ENCODE measurements at places on chromosomes 6 and 20. TPM values are rescaled to one million over a fixed set of nuclear protein-coding genes. Genes with fewer than 3 reads are reported as not detected.

The IRF4 gene
- total RNA-seq: not detected

The HSP90AB1 gene
- 428 TPM for total RNA-seq

The CGA gene
- not detected for total RNA-seq

The GLP1R gene
- not detected for total RNA-seq

The ARMH2 gene
- total RNA-seq: not detected

The PNPLA1 gene
- not detected for total RNA-seq

The MCM9 gene
- 11.6 TPM for total RNA-seq

The TCP11 gene
- 0.63 TPM for total RNA-seq

The POPDC3 gene
- total RNA-seq: 0.94 TPM

The RHAG gene
- 0.31 TPM for total RNA-seq

The C4A gene
- total RNA-seq: 20.7 TPM

The C6orf15 gene
- not detected for total RNA-seq

The SLC4A11 gene
- total RNA-seq: not detected

The PRL gene
- total RNA-seq: not detected

The TGM2 gene
- 4.4 TPM for total RNA-seq

The WFDC2 gene
- total RNA-seq: 4.4 TPM

The SYCP2 gene
- 5.3 TPM for total RNA-seq

The PNISR gene
- 289 TPM for total RNA-seq

The NKAIN4 gene
- 17.8 TPM for total RNA-seq

The SLC17A5 gene
- total RNA-seq: 27.9 TPM

The USP49 gene
- total RNA-seq: 24.4 TPM

The CCN5 gene
- total RNA-seq: not detected

The KIAA0408 gene
- 120 TPM for total RNA-seq

The PRKN gene
- 13.8 TPM for total RNA-seq

The PDE10A gene
- total RNA-seq: 92.0 TPM

The OR2H1 gene
- not detected for total RNA-seq

The AVP gene
- not detected for total RNA-seq

The PTK6 gene
- total RNA-seq: not detected

The ELOVL4 gene
- total RNA-seq: 29.1 TPM

The SNAP91 gene
- 135 TPM for total RNA-seq

Measured in parietal lobe (tissue), 2 donors.